ENCODE measurements at places on chromosomes 3 and 15. TPM values are rescaled to one million over a fixed set of nuclear protein-coding genes. Genes with fewer than 3 reads are reported as not detected.

GABRB3 gene
- total RNA-seq = not detected

KLHL6 gene
- total RNA-seq = 14.8 TPM

PIGBOS1 gene
- 12.8 TPM for total RNA-seq

CFAP20DC gene
- 1.9 TPM for total RNA-seq

Data from endothelial cell of umbilical vein (primary cell).